ENCODE measurements at places on chromosomes 12 and 14. TPM values are rescaled to one million over a fixed set of nuclear protein-coding genes. Genes with fewer than 3 reads are reported as not detected.

PPM1H gene
- total RNA-seq, result 4.9 TPM

SYNDIG1L gene
- 0.28 TPM for total RNA-seq

DNA sequence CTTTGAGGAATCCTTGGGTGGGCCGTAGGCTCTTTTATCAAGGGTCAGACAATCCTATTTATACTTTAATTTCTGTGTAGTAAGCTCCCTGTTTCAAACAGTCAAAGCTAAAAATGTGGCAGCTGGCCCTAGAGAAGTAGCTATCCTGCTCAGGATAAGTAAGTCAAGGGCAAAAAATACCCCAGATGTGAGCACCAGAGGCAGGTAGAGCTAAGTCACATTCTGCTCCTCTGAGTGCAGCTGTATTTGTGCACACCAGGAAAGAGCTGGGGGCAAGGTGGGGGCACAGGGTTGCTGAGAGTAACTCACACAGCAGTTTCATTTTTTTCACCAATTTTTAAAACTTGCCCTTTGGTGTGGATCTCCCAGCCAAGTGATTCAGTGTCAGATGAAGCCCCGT lies 5.3 kb downstream of the ETV6 start:
- DNase-seq, result no peak

GRCh38 chr12:108060067-108060466 lies 69.0 kb upstream of the WSCD2 start:
- no peak for DNase-seq

PLEK2 gene
- total RNA-seq, result not detected

DNA sequence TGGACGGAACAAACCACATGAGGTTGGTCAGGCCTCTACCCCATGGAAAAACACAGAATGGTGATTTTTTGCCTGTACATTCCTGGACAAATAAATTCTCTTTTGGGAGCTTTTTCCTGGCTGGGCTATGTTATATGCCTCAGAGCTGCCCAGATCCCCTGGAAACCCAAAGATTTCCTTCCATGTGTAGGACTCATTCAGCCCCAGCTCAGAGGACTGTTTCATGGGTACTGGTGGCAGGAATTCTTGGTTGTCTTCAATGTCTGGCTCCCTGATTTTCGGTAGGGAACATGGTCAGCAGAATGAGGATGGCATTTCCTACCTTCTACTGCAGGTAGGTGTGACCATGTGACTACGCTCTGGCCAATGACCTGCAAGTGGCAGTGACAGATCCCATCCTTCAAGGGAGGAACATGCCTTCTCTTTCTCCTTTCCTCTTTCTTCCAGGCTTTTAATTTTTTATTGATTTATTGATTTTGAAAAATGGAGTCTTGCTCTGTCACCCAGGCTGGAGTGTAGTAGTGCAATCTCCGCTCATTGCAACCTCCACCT lies 15.4 kb upstream of the P2RX7 start:
- no peak for DNase-seq

- DNase-seq, result no peak
Observed at GRCh38 chr14:83312511-83312910, 1778.9 kb upstream of the SEL1L start.

DNA sequence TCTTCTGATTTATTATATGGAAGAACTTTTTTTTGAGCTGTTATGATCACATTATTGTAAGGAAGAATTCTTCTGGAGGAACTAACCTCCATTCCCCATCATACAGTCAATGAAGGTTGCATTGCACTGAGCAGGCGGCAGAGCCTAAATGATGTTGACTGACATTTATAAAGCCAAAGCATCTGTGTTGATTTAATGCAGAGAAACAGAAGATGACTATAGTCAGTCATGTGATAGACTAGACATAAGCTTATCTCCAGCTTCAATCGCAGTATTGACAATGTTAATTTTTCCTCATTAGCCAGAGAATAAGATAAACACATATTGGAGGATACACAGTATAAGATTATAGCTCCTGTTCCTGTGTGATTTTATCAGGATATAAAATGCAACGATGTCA lies 82.0 kb downstream of the PRICKLE1 start:
- no peak for DNase-seq

DNA sequence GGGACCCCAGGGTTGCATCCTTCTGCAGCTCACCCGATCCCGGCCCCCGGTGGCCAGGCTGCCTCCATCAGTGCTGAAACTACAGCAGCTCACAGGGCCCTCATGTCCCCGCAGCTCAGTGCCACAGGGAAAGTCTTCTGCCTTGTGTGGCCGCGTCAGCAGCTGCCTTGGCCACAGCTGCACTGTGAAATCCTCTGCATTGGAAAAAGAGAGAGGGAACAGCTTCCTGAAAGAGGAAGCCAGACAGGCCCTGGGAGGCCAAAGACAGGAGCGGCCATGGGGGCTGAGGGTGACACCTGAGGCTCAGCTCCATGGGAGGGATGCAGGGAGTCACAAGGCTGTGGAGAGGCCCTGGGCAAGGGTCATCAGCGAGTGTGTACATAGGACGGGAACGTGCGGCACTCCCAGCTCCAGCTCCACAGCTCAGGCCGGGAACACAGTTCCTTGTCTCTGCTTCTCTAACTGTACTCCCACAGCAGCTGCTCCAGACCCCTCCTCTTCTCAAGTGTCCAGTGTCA lies 32.7 kb downstream of the PARP2 start:
- DNase-seq, result no peak

GRCh38 chr14:76760331-76761135 lies 735 bp upstream of the VASH1 start:
- no peak for DNase-seq

GRCh38 chr12:53983568-53983949 lies 1.4 kb upstream of the HOXC10 start:
- DNase-seq, result no peak

DNA sequence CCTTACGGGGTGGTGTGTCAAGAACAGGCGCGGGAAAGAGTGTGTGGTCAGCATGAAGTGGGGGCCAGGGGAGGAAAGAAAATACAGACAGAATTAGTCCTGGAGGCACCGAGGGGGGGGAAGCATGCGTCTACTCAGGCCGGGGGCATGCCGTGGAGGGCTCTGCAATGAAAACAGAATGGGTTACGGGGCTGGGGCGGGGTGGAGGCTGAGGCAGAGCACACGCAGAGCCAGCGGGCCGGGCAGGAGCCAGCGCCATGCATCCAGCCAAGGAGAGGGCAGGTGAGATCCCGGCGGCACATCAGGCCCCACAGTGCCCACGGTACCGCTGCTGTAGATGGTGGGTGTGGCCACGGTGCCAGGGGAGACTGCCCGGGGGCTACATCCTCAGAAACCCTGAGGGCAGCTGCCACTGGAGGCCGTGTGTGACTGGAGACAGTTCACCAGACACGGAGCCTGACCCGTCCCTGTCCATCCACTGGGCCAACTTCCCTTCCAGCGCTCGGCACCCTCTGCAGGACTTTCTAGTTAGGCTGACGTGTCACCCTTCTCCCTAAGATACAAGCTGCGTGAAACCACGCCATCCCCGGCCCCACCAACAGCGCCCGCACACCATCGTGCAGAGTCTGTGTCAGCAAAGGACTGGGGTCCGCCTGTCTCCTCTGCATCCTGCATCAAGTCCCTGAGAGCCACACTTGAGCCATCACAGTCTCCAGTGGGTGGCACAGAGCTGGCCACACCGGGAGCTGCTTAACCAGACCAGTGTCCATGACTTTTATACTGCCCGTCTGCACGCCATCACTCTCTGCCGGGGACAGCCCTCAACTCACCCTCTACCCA lies 87.4 kb downstream of the PIWIL1 start:
- DNase-seq, result no peak

DNA sequence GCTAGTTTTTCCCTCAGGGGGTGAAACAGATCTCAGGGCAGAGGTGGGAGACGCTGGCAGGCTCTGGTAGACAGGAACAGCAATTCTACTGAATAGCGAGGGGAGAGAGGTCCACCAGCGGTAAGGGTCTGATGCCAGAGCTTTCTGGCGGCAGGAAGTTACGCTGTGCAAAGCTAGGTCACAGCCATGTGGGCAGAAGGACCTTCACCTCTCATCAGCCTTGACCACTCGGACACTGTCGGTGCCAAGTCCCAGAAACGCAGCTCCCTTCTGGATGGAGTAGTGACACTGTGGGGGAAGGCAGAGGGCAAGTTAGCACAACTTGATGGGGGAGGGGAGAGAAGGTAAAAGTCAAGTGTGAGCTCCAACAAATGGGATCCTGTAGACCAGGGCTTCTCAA lies 10.3 kb upstream of the ZNF740 start:
- DNase-seq, result no peak

DNA sequence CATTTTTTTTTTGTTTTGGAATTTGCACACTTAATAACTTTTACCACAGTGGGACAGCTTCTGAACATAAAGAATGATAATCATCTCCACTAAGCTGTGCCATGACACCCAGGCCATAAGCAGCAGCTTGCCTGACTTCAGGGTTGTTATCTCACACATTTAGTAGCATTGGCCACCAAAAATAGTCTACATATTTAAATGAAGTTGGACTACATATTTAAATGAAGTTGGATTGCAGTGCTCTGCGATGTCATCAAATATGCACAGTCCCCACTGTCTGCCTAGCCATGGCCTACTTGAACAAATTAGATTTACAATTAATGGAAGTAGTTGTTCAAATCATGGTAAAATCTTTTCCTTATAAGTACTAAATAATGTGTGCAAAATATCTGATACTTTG lies 101.0 kb downstream of the KLRB1 start:
- no peak for DNase-seq

Data from omental fat pad (tissue), 4 donors.